ENCODE measurements at places on chromosomes 7 and 10.

DNA sequence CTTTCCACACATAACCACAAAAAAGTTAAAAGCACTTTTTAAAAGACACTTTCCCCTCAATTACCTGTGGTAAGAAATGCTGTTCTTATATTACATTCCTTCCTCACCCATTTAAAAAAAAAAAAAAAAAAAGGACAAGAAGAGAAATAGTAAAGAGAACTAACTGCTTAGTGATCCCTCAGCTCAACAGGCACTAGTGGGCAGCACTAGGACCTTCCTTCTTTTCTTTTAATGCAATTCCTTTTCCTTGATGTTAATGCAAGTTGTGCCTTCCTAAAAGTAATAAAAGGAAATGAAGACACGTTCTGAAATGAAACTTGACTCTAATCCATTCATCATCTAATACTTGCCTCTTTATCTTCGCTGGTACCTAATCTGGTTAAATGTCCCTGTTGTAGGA lies 189.7 kb downstream of the TCF7L2 start:
- DNase-seq: peak; percentile 28

- DNase-seq: no peak
These were observed 15.1 kb downstream of the CAMK2B start for GRCh38 chr7:44310221-44310848.

GRCh38 chr10:62844280-62845011 lies 28.3 kb upstream of the EGR2 start:
- DNase-seq: no peak

- DNase-seq: no peak
These were observed 61.6 kb downstream of the LHPP start for GRCh38 chr10:124522933-124523871.

- DNase-seq: no peak
These were observed 78.4 kb upstream of the MEOX2 start for GRCh38 chr7:15764851-15765382.

GRCh38 chr7:8217200-8218068 lies 44.5 kb downstream of the ICA1 start:
- DNase-seq: peak; percentile 9

- no peak for DNase-seq
These were observed 738 bp downstream of the ETV1 start for GRCh38 chr7:13988731-13989125.

GRCh38 chr10:87818505-87819288 lies 671 bp upstream of the ATAD1 start:
- DNase-seq: peak; percentile 6

Measured in hepatic stellate cell (primary cell).